ENCODE measurements at places on chromosomes 1 and 21.

- DNase-seq, result no peak
These were observed 12.0 kb upstream of the RBP7 start for GRCh38 chr1:9985001-9985400.

GRCh38 chr1:88985032-88985431 lies 7.4 kb downstream of the KYAT3 start:
- peak; percentile 82 for DNase-seq

DNA sequence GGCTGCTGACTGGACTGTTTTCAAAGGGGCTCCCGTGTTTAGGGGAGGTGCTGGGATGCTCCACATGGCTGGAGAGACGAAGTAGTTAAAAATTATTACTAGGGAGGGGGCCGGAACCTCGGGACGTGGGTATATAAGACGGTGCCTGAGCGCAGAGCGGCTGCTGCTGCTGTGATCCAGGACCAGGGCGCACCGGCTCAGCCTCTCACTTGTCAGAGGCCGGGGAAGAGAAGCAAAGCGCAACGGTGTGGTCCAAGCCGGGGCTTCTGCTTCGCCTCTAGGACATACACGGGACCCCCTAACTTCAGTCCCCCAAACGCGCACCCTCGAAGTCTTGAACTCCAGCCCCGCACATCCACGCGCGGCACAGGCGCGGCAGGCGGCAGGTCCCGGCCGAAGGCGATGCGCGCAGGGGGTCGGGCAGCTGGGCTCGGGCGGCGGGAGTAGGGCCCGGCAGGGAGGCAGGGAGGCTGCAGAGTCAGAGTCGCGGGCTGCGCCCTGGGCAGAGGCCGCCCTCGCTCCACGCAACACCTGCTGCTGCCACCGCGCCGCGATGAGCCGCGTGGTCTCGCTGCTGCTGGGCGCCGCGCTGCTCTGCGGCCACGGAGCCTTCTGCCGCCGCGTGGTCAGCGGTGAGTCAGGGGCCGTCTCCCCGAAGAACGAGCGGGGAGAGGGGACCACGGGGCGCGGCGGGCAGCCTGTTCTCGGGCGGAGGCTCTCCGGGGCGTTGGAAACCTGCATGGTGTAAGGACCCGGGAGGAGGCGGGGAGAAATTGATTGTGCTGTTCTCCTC lies at the start of gene CHODL:
Gene CHODL (plus strand): TSS at position 163 of the 793 bp plus-strand sequence. CDS start 391 bp downstream, at position 554.
- DNase-seq, result no peak

DNA sequence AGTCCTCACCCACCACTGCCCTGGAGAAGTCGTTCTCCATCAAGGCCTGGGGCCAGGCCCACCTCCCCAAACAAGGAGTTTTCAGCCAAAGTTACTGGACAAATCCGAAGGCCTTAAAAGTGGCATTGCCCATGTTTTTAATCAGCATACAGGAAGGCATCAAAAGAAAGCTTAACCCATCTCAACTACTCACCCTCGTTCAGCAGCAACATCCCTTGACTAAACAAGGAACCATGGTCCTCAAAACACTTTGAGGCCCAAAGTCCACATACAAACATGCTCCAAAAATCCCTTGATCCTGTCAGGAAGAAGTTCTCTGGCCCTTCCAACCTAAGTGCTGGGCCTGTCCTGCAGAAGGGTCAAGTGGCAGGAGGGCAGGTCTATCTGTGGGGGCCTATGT lies 1.6 kb downstream of the CAPZB start:
- DNase-seq, result no peak

DNA sequence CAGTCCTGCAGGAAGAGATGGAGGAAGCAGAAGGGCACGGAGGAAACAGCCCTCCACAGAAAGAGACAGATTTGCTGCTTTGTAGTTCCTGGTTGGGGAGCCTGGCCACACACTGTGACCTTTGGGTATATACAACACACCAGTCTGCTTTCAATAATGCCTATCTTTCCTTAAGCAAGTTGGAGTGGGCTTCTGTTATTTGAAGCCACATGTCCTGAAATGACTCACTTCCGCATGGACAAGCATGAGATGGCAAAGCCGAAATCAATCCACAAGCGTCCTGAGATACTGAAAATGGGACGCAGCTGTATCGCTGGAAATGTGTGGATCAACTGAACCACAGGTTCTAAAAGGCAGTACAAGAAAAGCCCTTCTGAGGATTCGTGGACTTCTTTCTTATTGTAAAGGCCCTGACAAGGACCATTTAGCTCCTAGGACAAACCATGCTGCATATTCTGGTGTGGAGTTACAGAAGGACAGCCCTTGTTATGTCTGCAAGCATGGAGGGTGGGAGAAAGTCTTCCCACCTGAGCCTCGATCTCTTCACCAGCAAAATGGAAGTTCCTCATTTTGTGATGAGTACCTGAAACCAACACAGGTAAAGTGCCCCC lies 22.7 kb upstream of the FHAD1 start:
- DNase-seq, result no peak

- no peak for DNase-seq
These were observed 153.6 kb downstream of the FAM78B start for GRCh38 chr1:166013232-166013631.

GRCh38 chr21:45167796-45168222 lies 93.4 kb downstream of the ADARB1 start:
- DNase-seq, result peak; percentile 24

- DNase-seq, result no peak
These were observed 116.5 kb upstream of the SLC45A1 start for GRCh38 chr1:8201331-8201861.

- DNase-seq, result peak; percentile 43
These were observed 36.6 kb upstream of the PADI1 start for GRCh38 chr1:17168091-17168876.

- no peak for DNase-seq
These were observed 14.3 kb upstream of the ADAM30 start for GRCh38 chr1:119910618-119911017.

DNA sequence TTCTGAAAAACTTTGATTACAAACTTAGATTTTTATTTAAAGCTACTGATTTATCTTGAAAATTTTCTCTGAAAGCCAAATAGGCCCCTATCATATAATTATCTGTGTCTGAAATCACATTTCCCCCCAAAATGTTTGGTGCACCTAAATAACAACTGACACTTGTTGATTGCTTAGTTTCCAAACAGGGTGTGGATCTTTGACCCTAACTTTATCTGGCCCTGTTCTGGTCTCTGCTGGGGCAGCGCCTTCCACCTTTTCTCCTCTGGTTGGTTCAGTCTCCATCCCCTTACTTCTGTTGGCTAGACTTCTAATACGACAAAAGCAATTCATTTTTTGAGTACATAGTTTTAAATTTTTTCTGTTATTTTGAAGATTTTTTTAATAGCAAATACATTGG lies 10.2 kb upstream of the OTUD7B start:
- DNase-seq, result no peak

GRCh38 chr1:24426744-24427544 lies 11.3 kb downstream of the NIPAL3 start:
- no peak for DNase-seq

GRCh38 chr21:35988416-35989137 lies 71.7 kb downstream of the SETD4 start:
- no peak for DNase-seq

DNA sequence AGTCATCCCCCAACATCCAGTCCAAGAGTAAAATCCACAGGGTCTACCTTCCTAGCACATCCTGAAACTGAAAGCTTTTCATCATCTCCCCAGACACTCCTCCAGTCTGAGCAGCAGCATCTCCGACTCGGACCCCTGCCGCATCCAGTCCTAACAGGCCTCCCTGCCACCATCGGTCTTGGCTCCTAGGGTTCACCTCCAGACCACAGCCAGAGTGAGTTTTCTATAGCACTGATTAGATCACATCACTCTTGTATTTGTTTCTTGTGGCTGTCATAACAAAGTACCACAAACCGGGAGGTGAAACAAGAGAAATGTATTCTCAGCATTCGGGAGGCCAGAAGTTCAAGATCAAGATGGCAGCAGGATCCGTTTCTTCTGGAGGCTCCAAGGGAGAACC lies 187.8 kb downstream of the TOMM20 start:
- DNase-seq, result no peak

DNA sequence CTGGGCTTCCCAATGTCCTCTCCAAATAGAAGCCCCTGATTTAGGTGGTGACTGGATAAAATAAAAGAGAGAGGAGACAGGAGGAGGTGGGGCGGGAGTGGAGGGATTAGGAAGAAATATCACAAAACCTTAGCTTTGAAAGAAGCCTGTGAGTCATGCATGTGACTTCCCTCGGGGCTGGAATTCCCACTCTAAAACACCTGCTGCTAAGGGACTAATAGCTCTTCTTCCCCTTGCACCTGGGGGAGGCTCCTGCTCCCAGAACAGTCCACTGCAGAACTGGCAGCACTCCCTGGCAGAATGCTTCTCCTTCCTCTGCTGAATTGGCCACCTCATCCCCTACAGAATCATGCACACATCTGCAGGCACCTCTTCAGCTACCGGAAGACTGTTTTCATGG lies 207.2 kb downstream of the ATG4C start:
- no peak for DNase-seq
